ENCODE measurements at places on chromosomes 6 and 20.

- no peak for DNase-seq
Measured at GRCh38 chr20:51749674-51750036, 18.5 kb downstream of the ATP9A start.

DNA sequence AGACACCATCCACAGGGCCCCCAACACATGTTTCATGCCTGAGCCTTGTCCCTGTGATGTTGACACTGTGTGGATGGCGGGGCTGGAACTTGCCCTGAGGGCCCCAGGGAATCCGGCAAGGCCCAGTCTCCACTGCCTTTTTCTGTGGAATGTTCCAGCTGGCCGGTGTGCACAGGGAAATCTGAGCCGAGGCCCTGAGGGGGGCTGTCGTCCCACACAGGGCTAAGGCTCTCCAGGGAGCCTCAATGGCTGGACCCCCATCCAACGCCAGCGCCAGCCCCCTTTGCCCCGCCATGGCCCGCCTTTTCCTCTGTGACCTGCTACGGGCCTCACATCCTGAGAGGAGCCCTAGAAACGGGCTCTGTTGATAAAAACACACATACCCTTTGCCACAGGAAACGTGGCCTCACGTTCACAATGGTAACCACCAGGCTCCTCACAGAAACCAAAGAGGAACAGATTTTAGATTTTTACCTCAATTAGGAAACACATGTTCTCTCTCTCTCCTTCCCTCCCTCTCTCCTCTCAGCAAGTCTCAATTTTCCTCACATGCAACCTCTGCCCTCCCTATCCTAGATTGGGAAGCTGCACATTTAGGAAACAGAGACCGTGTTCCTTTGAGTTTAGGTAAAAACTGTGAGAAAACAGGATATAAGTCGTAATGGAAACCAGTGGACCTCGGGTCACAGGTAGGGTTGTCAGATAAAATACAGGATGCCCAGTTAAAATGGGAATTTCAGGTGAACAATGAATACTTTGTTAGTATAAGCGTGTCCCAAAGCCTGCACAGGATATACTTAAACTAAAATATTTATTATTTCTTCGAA, 13.7 kb upstream of the ZNF831 start:
- DNase-seq, result no peak

DNA sequence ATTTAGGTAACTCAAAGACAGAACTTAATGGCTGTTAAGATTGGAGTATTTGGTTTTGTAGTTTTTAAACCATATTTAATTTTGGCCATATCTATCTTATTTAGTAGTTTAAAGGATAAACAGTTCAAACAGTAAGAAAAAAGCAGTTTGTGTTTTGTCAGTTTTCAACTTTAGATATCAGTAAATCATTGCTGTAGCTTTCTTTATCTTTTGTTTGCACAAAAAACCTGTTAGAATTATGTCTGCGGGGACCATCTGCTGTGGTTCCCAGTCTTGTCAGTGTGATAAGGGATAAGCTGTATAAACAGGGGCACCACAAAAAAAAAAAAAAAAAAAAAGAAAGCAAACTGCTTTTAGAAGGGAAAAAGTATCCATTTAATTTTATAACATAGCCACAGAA, 40.9 kb downstream of the CDKAL1 start:
- no peak for DNase-seq

GRCh38 chr6:95087394-95088097, 489.8 kb upstream of the MANEA start:
- DNase-seq, result no peak
